ENCODE measurements at places on chromosomes 5 and 9.

- DNase-seq: peak; percentile 58
These were observed 21.5 kb upstream of the ARHGAP26 start for GRCh38 chr5:142748568-142749249.

- DNase-seq: no peak
These were observed 14.4 kb downstream of the SIT1 start for GRCh38 chr9:35636135-35636876.

GRCh38 chr5:8062521-8062920 is 193.6 kb downstream of the MTRR start:
- no peak for DNase-seq

- no peak for DNase-seq
These were observed 78.3 kb upstream of the HSPA9 start for GRCh38 chr5:138653502-138653901.

GRCh38 chr5:144276034-144276822 is 105.6 kb downstream of the KCTD16 start:
- no peak for DNase-seq

GRCh38 chr5:3913279-3913678 is 317.6 kb downstream of the IRX1 start:
- DNase-seq: no peak

GRCh38 chr9:114203410-114204140 is 48.2 kb downstream of the COL27A1 start:
- DNase-seq: no peak

DNA sequence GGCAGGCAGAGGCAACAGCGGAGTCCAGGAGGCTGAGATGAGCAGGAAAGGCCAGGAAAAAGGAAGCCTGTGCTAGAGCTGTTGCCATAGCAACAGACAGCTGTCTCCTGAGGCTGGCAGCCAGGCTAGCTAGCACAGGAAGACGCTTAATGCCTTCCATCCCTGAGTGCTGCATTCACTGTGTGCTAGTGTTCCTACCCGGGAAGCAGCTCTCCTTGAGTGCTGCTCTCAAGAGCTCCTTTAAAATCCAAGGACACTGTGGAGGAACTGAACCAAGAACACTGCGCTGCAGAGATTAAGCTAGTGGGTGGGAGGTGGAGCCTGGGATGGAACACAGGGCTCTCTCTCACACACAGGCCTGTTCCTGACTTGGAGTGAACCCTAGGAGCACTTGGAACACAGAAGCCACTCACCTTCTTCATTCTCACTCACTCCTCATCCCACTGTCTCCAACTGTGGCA is 53.5 kb upstream of the IL7R start:
- DNase-seq: peak; percentile 50

DNA sequence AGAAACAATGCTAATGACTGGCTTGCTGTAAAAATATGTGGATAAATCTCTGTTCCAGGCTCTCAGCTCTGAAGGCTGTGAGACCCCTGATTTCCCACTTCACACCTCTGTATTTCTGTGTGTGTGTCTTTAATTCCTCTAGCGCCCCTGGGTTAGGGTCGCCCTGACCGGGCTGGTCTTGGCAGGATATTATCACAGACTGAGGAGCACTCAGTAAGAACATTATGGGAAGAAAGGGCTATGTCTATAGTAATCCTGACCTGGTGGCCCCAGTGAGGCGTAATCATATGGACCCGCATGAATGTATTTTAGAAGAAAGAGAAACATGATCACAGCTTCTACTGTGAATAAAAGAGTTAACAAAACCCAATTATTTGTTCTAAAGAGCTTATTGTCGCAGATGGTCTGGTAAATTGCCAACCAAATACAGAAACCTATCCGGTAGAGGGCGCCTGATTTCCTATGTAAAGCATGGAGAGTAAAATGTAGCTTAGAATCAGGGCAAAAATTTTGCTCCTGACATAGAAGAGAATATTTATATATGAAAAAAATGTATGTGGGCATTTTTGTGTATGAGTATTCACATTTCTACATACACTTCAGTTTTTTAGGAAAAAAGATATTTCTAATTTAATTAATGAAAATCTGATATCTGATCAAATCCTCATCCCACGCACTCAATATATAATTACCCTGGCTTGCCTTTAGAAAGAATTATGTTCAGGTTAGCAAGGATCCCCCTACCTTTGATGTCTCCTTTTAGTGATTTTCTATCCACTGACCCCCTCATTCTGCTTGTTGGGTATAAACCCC is 5.8 kb upstream of the IFNA1 start:
- peak; percentile 54 for DNase-seq

DNA sequence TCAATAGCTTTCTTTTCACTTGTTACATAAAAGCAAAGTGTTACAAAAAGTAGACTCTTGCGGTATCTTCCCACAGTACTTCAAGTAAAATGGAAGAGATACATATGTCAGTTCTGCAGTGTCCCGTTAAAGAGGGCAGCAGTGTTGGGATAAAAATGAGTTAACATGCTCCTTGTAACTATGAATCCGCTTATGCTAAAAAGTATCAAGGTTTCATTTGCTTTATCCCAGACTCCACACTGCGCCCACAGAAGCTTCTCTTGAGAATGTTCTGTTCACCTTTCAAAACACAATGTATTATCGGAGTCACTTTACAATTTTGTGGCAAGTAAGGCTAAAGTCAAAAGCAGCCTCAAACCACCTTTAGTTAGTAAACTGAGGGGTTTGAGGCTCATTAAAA is 790 bp downstream of the PTAR1 start:
- no peak for DNase-seq

DNA sequence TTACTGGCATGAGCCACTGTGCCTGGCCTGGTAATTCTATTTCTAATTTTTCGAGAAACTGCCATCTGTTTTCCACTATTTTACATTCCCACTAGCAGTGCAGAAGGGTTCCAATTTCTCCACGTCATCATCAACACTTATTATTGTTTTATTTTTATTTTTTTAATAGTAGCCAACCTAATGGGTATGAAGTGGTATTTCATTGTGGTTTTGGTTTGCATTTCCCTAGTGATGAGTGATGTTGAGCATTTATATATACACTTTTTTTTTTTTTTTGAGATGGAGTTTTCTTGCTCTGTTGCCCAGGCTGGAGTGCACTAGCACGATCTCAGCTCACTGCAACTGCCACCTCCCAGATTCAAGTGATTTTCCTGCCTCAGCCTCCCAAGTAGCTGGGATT is 28.3 kb downstream of the WWC1 start:
- DNase-seq: no peak

GRCh38 chr9:87646546-87646945 is 79.4 kb upstream of the CTSL start:
- DNase-seq: no peak

- DNase-seq: no peak
These were observed 27.1 kb downstream of the CDH9 start for GRCh38 chr5:27011274-27011673.

GRCh38 chr5:69368458-69369339 is 621 bp downstream of the AK6 start:
- DNase-seq: peak; percentile 36

DNA sequence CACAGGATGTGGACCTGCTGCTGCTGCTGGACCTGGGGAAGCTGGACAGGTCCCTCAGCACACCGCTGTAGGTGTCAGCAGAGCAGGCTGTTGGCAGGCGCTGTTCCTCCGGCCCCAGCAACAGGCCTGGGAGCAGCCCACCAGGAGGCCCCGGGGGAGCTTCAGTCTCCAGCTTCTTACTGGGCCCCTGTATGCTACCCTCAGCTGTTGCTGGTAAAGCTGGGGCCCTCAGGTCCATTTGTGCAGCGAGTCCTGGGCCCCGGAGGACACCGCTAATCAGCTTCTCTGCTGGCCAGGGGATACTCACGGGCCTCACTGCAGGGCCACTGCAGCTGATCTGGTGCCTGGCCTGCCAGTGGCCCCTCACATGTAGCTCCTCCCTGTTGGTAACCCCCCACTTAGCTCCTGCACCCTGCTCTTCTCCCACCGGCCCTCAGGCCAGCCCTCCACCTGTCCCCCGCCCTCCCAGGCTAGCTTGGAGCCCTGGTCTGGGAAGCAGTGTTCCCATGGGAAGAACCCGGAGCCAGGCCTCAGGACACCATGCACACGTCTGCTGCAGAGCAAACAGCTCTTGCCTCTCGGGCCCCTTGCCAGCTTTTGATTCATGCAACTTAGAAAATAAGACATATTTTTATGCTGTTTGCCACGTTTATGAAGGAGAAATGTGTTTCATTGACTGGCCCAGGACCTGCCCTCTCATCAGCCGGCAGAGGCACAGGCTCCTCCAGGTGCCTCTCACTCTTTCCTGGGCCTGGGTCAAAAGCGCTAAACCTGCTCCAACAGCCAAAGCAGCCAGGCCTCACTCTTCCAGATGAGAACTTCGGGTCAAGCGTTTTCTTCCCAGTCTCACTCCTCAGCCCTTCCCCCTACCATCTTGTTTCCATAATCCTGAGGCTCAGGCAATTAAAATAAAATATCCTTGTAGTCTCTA is 61.0 kb upstream of the ADAMTS2 start:
- DNase-seq: no peak

DNA sequence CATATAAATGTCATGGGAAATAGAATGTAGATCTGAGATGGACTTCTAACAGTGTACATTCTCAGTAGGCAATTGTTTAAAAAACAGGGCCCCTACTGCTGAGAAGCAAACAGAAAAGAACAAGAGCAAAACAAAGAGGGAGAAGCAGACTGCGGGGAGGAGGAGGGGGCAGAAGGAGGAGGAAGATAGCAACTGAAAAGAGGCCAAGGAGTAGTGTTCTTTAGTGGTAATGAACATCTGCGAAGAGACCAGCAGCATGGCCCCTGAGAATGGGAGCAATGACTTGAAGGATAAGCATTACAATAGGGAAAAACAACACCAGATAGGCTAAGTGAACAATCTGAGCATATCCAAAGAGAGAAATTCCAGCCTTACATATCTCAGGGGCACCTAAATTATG is 36.8 kb downstream of the HAPLN1 start:
- no peak for DNase-seq

- DNase-seq: no peak
These were observed 79.6 kb downstream of the MYO10 start for GRCh38 chr5:16856531-16856930.

GRCh38 chr5:82820961-82821845 is 256.0 kb downstream of the TMEM167A start:
- DNase-seq: no peak

- DNase-seq: no peak
These were observed 54.5 kb downstream of the PFDN1 start for GRCh38 chr5:140248414-140248813.

DNA sequence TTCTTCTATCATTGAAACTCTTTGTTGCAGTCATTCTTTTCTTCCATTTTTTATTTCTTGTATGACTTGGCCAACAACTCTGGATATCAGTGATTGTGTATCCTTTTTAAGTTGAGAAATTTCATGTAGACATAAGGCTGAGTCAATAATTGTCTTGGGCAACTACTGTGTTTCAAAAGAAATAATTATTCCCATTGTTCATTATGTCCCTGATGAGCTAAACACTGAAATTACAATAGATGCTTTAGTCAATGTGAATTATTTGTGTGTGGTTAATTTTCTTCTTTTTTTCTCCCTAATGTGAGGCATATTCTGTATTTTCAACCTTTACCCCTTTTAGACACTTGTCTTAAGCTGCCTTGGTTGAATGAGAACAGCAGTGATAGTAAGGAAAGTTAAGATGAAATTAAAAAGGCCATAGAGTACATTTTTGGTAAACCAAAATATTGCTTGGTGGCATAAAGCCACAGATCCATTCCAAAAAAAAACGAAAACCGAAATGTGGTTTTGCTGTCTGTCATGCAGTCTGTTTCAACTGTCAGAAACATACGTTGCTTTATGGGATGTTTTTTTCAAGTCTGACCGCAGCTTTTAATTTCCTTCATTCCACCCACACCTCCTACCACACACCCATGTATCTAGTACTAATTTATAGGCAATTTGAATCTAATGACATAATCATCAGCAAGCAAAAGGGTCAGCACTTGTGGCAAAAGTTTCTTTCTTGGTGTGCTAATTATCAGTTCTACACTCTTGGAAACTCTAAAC is 21.1 kb downstream of the TLE4 start:
- DNase-seq: peak; percentile 55
